NCI-H2081 treated with DMSO at 0.1 percent for 48 hours (cell line): ENCODE measurements at places on chromosomes 1 and 21.

- no peak for DNase-seq
These were observed 103.8 kb upstream of the CASZ1 start for GRCh38 chr1:10900251-10900651.

DNA sequence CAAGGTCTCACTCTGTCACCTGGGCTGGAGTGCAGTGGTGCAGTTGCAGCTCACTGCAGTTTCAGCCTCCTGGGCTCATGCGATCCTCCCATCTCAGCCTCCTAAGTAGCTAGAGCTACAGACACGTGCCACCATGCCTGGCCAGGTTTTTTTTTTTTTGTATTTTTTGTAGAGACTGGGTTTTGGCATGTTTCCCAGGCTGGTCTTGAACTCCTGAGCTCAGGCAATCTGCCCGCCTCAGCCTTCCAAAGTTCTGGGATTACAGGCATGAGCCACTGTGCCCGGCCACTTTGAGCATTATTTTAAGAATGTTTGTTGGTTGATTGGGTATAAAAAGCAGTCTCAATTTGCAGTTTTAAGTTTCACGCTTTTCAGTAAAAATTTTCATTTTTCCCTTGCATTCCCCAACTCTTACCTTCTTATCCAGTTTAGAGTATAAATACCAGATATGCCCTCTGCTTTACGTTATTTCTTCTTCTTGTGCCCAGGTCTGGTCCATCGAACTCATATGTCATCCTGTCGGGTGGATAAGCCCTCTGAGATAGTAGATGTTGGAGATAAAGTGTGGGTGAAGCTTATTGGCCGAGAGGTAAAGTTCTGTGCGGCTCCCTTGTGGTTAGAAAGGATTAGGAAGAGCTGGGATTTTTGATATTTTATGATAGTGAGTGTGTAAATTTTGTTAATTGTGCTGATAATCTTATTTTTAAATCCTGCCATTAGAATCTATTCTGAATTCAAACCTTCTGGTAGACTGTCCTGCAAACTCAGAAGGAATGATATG is 36.0 kb downstream of the FABP3 start:
- DNase-seq, result no peak

DNA sequence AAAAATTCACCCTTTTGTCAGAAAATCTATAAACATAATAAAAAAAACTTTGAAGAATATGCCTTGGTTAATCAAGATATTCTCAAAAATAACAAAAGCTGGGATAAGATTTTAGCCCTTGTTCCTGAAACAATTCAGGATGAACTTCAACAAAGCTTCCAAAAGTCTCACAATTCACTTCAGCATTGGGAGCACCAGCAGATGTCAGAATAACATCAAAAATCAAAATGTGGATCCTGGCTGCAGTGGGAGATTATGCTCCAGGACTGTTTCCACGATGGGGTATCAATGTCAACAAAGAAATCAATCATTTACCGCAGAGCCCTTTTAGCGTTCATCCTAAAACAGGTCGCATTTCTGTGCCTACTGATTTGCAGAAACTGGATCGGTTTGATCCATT is 35.2 kb downstream of the ZNF670 start:
- DNase-seq, result no peak

DNA sequence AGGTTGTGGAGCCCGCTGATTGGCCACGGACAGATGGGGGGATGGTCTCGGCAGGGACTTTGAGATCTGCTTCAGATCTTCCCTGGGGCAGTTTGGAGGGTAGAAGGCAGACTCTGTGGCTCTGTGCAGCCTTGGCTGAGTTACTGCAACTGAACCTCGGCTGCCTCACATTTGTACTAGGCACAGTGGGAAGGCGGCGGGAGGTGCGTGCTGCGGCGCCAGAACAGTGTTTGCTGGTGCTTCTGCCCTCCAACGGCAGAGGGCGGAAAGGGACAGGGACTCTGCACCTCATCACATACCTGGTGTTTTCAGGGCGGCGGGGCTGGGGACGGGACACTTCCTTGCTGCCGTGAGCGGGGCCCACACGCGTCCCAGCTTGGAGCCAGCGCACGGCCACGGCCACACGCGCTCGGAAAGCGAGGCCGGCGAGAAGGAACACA is 26.2 kb downstream of the SLC66A1 start:
- no peak for DNase-seq

DNA sequence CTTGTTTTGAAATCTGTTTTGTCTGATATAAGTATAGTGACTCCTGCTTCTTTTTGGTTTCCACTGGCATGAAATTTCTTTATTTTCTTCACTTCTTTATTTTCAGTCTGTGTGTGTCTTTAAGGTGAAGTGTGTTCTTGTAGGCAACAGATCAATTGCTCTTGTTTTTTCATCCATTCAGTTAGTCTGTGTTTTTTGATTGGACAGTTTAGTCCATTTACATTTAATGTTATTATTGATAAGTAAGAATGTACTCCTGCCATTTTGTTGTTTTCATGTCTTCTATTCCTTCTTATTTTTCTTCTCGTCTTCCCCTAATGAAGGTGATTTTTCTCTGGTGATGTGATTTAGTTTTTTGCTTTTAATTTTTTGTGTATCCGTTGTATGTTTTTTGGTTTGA is 487.7 kb upstream of the PBX1 start:
- DNase-seq, result no peak

DNA sequence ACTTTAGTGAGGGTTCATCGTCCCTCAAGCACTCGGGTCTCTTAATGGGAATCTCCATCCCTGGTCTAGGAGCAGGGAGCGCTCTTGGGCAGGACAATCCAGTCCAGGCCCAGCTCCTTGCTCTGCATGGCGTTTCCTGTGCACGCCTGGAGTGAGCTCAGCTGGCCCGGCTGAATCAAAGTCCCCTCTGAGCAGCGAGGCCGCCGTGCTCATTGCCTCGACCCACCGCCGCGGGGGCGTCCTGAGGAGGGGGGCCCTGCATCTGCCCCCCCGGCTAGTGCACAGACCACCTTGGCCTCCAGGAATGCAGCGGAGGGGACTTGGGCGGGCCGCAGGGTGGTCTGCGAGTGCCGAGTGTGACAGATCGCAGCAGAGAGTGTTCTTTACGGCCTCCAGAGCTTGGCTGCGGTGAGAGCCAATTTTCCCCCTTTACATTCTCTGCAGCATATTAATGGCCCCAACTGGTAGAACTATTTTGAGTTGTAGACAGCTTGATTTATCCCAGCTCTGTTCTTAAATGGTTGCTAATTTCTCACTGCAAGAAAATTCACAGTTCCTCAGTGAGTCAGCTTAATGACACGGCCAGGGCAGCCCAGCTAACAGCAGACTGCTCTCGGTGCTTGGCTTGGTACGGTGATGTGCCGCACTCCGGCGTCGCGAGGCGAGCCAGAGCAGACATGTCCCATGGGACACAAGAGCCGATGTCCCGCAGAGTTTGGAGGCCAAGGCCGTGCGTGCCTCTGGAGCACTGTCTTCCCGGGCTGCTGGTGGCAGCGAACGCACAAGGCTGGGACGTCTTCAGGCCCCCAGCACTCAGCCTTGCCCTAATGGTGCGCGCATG is 39.8 kb downstream of the SNAP47 start:
- no peak for DNase-seq

- DNase-seq, result no peak
These were observed 5.3 kb downstream of the SKI start for GRCh38 chr1:2233468-2233867.

- DNase-seq, result no peak
These were observed 48.5 kb downstream of the BRINP3 start for GRCh38 chr1:190429141-190429540.

DNA sequence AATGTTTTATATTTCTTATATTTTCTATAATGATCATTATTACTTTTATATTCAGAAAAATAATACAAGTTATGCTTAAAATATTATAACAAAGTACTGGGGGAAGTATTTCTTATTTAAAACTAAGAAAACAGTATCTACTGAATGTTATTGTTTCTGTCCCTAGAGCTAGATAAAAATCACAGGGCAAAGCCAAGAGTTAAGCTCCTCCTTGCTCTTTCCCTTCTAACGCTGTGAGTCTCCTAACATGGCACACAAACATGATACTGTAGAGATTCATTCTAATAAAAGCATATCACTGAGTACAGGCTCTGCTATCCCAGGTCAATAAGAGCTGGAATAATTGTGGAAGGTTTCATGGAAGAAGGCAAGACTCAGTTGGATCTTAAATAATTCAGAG is 53.4 kb downstream of the PTPN14 start:
- DNase-seq, result no peak

- no peak for DNase-seq
These were observed 11.2 kb upstream of the RNF223 start for GRCh38 chr1:1085171-1085841.

GRCh38 chr1:205339717-205340116 is 17.0 kb downstream of the KLHDC8A start:
- DNase-seq, result no peak

DNA sequence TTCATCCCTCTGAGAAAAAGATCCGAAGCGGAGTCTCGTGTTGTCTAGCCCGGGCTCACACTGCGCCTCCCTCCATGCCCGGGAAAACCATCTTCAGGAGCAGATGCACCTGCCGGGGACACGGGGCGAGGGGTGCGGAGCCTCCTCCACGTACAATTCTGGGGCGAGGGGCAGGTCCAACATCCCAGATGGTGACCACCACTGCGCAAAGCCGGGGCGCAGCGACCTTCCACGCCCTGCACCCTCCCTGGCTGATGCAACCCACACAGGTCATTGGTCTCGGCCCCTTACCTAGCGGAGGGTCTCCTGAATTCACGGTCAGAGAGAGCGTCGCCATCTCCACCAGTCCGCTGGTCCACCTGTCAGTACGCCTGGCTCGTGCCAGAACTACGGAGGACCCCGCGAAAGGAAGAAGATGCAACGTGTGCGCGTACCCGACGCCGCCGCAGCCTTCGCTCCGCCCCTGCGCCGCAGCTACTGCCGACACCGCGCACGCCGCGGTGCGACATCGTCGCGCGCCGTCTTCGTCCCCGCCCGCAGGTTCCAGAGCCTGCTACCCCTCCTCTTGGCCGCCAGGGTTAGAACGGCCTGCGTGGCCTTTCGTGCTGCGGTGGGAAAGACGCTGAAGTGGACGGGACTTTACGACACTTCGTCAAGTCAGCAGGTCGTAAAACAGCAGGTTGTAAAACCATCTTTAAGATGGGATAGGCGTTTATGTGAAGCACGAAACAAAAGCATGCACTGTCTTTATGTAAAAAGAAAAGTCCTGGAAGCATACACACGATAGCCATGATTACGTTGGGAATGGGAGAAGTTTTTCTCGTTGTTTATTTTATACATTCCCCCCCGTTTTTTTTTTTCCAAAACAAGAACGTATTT is at the start of gene EPRS1:
EPRS1 (minus strand) TSS at position 454 of the 879 bp plus-strand sequence; CDS start at position 337, 117 bp downstream.
- peak; percentile 93 for DNase-seq

DNA sequence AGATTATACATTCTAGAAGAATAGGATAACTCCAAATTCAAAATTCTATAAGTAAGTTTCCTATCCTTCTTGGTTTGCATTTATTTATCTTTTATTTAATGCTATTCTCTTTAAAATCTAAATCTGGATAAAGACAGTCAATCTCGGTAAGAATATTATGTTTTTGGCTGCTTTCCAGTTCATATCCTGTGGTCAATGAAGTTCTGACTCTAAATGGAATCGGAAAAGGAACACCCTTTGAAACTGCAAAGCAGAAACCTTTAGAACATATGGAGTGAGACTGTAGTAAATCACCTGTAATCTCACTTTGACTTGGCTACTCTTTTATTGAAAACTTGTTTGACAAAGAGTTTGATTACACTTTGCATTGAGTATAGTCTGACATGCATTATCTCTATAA is 85.2 kb downstream of the KIFAP3 start:
- DNase-seq, result no peak

- DNase-seq, result no peak
These were observed 42.0 kb upstream of the ID3 start for GRCh38 chr1:23601135-23601967.

DNA sequence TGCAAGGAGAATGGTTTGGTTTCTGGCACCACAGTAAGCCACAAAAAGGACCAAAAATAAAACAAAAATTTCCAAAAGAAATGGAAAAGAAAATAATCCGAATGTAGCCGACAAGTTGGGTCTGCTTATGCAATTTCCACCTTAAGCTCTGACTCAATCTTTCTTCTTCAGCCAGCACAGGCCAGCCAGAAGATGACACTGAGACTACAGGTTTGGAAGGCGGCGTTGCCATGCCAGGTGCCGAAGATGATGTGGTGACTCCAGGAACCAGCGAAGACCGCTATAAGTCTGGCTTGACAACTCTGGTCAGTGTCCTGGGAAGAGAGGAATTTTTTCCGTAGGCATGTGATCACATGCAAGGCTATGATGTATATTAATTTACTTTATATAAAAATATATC is 23.4 kb downstream of the PDPN start:
- DNase-seq, result no peak

DNA sequence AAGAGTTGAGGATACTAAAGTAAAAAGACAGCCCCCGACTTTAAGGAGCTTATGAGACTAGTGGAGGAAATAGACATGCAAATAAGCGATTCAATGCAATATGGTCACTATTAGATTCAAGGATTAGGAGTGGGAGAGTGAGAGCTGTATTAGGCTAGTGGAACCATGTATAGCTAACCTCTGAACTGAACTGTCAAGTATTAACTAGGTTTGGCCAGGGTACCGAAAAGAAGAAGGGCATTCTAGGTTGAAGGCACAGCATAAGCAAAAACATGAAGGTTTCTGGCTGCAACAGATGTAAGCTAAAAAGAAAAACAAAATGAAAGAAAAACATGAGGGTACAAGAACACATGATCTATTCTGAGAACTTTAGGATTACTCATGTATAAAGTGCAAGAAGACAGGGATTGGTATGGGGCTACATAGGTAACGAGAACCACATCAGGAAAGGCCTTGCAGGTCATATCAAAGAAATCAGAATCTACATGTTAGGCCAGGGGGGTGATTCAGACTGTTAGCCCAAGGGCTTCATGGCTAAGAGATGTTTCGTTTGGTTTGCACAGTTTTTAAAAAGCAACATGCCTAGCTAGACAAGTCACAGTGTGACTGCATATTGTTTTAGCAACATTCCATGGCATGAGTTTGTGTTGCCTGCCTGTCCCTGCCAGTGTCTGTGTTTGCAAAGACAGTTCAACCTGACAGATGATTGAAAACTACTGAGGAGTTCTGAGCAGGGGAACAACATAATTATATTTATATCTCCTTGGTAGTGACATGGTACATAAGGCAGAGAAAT is 54.4 kb upstream of the HAO2 start:
- DNase-seq, result no peak

DNA sequence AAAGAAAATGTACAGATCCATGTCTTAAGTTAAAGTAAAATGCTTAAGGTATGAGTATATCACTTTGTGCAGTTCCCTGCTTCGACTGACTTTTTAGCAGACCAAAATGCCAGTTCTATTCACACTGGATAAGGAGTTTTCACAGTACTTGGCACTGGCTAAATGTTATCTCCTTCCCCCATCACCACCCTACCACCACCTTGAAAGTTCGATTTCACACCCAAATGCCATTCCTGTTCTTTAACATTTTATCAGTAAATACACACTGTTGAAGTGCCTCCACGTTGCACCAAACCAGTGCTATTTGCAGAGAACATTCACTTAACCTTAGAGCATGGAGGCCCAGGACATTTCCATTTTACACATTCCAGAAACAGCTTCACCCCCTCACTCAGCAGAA is 100.0 kb downstream of the URB2 start:
- no peak for DNase-seq

DNA sequence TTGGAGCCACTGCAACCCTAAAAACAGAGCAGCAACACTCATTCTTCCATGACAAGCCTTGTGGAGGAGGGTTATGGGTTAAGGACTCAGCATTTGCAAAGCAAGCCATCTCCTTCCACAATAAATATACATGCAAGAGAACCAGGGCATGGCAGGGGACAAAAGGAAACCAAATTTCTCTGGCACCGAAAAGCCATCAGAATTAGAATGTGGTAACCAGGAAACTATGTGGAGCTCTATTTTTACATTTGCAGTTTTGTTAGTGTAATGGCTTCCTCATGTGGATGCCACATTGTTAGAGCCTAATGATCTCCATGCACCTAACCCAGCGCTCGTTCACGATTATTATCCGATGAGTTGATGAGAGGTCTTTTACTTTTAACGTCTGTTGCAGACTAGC is 91.7 kb downstream of the NAV1 start:
- DNase-seq, result no peak
